Stimulated activated CD4-positive, alpha-beta T cell treated with anti-CD3 and anti-CD28 coated beads, Interleukin-12 subunit alpha, Interleukin-12 subunit beta, amount 100 ng/mL, for 24 hours (primary cell): ENCODE measurements at places on chromosomes 3 and 15.

- no peak for DNase-seq
Measured at GRCh38 chr3:146382386-146382785, 87.0 kb downstream of the PLSCR2 start.

DNA sequence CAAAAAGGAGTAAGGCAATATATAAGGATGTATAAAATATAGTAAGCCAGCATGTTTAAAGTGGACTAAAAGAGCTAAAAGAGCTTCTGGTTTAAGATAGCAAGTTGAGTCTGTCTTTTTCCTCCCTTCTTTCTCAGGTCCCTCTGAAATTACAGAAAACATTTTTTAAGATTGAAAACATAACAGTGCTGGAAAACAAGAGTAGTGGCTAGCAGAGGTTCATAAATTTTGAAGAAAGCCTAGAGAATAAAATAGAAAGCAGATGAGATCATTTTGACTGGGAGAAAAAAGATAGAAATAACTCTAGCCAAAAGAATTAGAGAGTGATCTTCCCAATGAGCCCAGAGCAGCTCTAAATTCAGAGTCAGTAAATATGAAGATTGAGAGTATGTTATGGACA, 41.9 kb downstream of the ATP8B4 start:
- DNase-seq = no peak

DNA sequence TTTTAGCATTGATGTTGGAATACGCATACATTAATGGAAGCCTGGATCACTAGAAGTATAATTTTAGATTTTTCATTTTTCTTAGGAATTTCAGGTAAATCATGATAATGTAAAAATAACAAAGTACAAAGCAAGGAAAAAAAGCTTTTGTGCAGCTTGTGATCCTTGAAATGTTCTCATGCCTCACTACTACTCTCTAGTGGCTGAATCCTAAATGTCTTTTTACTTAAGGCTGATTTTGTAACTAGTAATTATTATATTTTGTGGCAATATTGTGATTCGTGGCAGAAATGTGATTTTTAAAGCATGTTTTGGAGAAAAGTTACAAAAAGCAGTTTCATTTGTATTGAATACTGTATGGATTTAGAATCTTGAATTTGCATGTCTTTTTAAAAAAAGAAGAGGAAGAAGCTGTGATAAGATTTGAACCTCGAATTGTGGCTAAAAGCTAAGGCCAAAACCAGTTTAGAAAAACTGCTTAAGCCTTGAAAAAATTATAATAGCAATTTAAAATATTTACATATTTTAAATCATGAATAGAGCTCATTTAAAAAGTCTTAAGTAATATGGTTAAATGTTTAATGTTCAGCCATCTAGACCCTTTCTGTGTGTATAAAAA, 39.0 kb downstream of the U2SURP start:
- DNase-seq = no peak

GRCh38 chr3:111936967-111937366, 41.9 kb upstream of the ABHD10 start:
- no peak for DNase-seq

- DNase-seq = no peak
Measured at GRCh38 chr15:61634837-61635236, 405.7 kb upstream of the RORA start.
